ENCODE measurements at places on chromosomes 5 and 9.

DNA sequence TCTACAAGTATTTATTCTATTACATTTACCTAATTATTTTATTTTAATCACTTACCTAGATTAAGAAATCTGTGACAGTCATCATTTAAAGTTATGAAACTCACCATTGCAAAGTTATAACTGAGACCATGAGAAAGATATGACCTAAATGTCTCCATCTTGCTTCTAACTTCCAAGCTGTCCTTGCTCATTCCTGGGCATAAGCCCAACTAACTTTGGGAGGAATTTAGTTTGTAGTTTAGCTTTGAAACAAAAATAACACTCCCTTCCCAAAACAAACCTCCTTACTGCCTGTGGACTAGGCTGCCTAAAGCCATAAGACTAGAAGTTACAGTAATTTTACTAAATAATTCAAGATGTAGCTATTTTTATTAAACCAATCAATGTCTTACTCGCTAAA lies 195.6 kb upstream of the RAI14 start:
- DNase-seq: no peak

GRCh38 chr5:116944183-116944582 lies 369.6 kb upstream of the SEMA6A start:
- DNase-seq: peak; percentile 50

- DNase-seq: no peak
These were observed 55.7 kb downstream of the SH3TC2 start for GRCh38 chr5:149007174-149007573.

DNA sequence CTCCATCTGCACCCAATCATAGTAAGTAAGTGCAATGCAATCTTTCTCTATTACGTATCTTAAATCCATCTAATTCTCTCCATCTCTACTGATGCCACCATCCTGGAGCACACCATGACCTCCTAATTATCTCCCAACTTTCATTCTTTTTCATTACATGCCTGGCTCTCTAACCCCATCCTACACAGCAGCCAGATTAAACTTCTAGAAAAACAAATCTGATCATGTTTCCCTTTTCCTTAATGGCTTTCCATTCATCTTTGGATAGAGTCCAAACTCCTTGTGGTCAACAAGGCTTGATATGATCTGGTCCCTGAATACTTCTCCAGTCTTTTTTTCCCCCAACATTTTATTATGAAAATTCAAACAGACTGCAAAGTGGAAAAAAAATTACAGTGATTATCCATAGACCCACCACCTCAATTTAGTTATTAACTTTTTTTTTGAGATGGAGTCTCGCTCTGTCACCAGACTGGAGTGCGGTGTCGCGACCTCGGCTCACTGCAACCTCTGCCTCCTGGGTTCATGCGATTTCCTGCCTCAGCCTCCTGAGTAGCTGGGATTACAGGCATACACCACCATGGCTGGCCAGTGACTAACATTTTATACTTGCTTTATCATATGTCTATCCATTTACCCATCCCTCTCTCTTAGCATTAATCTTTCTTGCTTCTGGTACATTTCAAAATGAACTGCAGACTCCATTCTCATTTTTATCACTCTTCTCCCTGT lies 5.2 kb downstream of the PPP2R2B start:
- no peak for DNase-seq

GRCh38 chr5:167143716-167144115 lies 1147.7 kb upstream of the WWC1 start:
- DNase-seq: no peak

DNA sequence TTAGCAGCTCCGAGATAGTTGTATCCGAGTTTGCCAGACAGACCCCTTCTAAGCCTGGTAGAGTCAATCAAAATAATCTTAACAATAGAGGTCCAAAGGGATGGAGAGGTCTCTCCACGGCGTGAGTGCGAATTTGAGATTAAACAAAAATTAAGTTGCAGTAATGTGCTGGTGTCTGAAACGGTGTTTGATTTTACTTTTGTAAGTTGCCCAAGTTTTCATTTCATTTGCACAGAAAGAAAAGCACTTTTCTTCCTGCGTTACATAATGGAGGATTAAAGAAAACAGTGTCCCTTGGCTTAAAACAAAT lies 1.2 kb downstream of the IRX1 start:
- no peak for DNase-seq

DNA sequence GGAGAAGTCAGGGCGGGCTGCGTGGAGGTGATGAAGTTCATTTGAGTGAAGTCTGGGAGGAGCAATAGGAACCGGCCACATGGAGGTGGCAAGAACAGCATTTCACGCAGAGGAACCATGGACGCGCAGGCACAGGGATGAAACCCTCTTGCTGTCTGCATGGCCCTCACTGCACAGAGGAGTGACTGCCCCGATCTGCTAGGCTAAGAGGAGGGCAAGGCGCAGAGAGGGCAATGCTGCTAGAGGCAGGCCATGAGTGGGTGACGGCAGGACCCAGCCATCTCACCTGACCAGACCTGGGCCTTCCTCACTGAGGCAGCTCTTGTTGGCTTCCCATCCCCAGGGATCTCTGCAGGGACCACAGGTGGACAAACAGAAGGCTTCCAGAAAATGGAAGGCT lies 90.3 kb downstream of the BARX1 start:
- no peak for DNase-seq

GRCh38 chr5:126499853-126500342 lies 76.7 kb downstream of the GRAMD2B start:
- DNase-seq: no peak

DNA sequence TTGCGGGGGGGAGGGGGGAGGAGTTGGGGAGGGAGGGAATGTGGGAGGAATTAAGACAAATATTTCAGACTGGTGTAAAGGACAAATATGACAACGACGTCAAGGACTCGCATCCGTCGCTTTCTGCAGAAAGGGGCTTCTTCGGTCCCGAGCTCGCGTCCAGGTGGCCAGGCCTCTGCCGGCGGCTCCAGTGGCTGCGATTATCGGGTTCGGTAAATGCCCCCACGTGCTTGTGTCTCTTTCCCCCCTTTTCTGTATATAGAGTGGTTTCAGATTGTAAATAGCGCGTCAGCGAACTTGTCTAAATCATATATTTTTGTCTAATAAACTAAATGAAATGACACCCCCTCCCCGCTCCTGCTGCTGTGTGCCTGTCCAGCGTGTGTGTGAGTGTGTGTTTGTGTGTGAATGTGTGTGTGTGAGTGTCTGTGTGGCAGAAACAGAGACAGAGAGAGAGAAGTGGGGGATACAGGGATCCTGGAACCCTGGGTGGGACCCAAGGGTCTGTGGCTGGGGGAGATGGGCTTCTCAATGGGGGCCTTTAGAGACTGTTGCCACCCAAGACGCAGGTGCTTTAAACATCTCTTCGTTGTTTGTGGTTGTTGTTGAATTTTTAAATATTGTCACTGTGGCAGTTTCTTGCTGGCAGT lies 5.6 kb downstream of the IRX1 start:
- DNase-seq: no peak

DNA sequence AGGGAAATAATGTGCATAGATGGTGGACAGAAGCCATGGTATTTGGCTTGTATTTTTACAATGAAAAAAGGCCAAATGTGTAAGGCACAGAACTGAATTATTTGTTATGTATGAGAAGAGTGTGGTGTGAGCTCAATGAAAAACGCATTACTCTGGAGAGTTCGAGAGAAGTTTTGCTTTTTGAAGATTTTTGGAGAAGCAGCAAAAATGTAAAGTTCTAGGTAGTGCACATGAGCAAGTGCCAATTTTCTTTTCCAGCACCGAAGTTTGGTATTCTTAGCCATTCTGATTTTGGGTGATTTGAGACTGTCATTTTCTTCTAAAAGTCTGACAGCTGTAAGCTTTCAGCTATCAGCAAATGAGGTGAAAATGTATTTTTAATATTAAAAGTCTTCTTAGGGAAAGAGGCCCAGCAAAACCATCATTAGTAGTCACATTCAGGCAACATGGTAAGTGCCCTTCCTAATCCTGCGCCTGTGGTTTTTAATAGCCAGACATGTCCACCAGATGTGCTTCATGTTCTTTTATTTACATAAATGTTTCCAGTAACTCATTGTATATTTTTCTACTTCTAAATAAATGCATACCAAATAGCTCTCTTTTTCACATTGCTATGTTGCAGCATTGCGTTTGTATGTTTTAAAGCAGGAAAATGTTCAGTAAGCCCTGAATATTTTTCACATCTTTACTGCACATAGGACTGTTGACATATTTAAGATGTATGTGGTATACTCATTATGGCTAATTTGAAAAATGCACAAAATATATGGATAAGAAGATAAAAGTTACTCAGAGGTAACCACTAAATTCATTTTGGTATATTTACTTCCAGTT lies 50.4 kb downstream of the RASGRF2 start:
- DNase-seq: no peak

DNA sequence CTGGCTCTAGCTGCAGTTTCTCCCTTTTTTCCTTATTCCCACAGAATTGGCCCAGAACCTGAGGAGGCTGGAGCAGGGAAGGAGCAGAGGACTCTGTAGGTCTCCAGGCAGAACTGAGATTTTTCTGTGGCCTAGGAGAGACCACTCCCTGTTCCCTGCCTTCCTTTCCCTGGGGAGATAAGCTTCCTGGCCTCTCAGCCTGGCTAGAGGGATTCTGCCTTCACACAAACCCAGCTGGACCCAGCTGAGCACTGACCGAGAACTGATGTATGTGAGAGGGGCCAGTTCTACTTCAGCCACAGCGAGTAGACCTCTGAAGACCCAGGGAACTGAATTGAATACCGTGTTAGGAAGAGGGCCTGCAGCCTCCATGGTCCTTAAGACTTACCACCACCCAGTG lies 48.0 kb downstream of the RUSC2 start:
- no peak for DNase-seq

- DNase-seq: no peak
These were observed 168.4 kb downstream of the TTLL11 start for GRCh38 chr9:121924700-121925099.

GRCh38 chr9:84928419-84928818 lies 258.9 kb downstream of the NTRK2 start:
- no peak for DNase-seq

- no peak for DNase-seq
These were observed 21.5 kb upstream of the KLF9 start for GRCh38 chr9:70435948-70436347.

DNA sequence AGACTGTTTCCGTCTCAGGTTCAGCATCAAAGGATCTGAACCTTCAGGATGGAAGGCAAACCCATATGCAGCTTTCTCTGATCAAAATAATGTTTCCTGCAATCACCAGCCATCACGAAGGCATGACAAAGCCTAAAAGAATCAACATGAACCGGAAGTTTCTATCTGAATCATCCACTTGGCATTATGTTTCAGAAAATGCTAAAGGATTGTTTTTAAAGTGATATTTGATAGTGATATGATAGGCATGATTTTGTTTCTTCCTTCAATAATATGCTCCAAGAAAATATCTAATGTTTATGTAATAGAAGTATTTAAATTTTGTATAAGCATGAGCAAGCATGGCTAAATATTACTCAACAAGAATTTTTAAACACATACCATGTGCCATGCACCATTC lies 219.6 kb downstream of the PLK2 start:
- DNase-seq: no peak

DNA sequence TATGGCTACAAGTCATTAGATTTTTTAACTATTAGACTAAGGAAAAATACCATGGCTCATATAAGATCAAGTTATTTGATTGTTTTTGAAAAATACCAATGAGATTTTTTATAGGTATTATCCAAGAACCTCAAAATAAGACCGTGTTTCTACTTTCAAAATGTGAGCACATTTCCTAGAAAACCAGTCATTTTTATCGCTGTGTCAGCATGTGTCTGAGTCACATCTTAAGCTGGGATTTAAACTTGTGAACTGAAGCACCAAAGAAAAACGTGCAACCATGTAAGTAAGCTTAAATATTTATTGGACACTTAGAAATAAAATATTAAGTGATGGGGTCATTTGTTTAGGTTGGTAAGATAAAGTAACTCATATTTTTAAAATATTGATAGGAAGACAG lies 1676.0 kb upstream of the NUDT12 start:
- no peak for DNase-seq

GRCh38 chr9:99023831-99024230 lies 80.1 kb downstream of the COL15A1 start:
- DNase-seq: no peak

DNA sequence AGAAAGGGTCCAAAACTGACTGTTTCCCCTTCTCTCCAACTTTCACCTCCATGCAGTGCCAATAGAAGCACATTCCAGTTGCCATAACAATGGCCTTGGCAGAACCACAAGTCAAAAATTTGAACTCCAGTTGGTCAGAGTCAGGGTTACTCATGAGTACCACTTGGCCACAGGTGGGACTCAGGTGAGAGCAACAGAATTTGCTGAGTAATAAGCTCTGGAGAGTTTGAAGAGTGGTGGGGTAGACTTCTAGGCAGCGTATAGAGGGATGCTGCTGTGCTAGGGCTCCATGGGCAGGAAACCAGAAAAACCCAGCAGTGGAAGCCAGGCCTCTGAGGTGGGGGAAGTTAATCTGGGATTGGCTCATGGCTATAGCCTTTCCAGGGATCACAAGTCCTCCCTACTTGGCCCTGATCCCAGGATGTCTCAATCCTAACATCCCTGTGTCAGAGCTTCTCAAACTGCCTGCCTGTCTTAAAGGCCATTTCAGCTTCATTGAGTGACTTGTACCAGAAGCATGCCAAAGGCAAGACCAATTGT lies 30.2 kb downstream of the SNX18 start:
- no peak for DNase-seq

- DNase-seq: peak; percentile 58
These were observed 83.7 kb upstream of the ORM1 start for GRCh38 chr9:114238891-114239875.

DNA sequence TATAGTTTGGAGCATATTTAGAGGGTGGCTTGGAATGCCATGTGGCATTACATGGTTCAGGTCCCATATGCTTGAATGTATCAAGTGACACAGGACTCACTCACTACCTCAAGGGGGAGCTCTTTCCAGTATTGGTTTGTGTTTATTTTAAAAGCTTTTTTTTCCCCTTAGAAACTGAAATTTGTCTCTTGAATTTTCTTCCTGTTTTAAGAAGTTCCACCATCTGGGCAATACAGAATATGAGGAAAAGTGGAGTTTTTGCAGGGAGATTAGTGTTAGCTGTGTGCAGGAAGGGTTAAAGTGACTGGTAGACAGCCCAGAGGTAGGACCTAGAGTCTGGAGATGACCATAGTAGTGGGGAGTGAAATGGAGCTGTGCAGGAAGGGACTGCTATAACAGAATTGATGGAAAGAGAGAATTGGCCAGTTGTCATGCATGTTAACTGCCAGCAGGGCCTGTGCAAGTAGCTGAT lies 36.6 kb downstream of the CTNNA1 start:
- peak; percentile 32 for DNase-seq

DNA sequence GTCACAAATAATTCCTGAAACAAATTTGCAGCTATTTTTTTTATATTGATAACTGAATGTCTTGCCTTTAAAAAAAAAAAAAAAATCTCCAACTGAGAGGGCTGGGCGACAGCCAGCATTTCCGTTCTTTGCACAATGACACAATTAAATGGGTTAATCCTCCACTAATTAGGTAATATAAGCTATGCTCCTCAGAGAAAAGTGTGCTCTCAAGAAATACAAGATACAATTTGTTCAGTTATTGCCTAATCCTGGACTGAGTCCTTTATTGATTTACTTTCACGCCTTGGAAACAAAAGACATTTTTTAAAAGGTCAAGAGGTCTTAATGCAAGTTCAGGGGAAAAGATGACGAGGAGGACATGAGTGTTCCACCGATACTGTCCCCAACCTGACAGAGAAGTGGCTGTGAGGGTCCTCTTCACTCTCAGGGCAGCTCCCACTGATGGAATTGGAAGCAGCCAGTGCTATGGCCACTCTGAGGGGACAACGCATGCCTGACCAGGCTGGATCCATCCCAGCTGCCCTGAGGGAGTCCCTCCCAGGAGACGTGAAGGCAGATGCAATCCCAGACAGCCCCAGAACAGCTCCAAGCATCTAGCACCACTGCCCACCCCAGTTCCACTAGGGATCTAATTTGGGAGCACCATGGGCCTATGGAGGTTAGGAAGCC lies 220.7 kb downstream of the GNA14 start:
- DNase-seq: no peak
